Breast epithelium (tissue), 4 donors: ENCODE measurements at places on chromosomes 12 and 14. TPM values are rescaled to one million over a fixed set of nuclear protein-coding genes. Genes with fewer than 3 reads are reported as not detected.

The TAC3 gene
- not detected for total RNA-seq

GRCh38 chr14:81710232-81710845 is 176.7 kb upstream of the SEL1L start:
- no peak overlapping the region for H3K4me3 ChIP-seq
- H3K4me1 ChIP-seq: no peaks in the 10 kb centered on the region
- no peak for DNase-seq
- no peak overlapping the region for H3K27ac ChIP-seq
- H3K36me3 ChIP-seq: no peaks in the 10 kb centered on the region

DNA sequence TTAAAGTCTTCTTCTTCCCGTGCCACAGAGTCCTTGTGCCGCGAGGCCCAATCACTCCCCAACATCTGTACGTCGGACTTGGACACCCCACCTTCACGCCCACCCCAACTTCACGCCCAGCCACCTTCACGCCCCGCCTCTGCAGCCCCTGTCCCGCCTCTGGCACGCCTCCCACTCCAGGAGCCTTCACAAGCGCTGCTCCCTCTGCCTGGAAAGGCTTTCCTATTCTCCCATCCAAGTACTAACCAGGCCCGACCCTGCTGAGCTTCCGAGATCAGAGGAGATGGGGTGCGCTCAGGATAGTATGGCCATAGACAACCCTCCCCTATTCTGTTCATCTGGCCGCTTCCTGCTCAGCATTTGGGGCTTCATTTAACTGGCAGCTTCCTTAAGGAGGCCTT is 17.3 kb upstream of the EIF5 start:
- H3K27me3 ChIP-seq: no peaks in the 10 kb centered on the region
- H3K4me3 ChIP-seq: no peak overlapping the region
- no peaks in the 10 kb centered on the region for H3K36me3 ChIP-seq
- H3K27ac ChIP-seq: no peak overlapping the region
- no peak for DNase-seq
- H3K4me1 ChIP-seq: no peaks in the 10 kb centered on the region

GRCh38 chr12:112747501-112747900 is 44.0 kb upstream of the RPH3A start:
- peaks cover 6% of the 10 kb centered on the region for H3K27me3 ChIP-seq
- no peak overlapping the region for H3K27ac ChIP-seq
- H3K36me3 ChIP-seq: no peaks in the 10 kb centered on the region
- H3K4me3 ChIP-seq: no peak overlapping the region
- no peak for DNase-seq

GRCh38 chr12:57404966-57405640 is 25.7 kb downstream of the R3HDM2 start:
- no peak for DNase-seq
- no peaks in the 10 kb centered on the region for H3K36me3 ChIP-seq
- H3K27me3 ChIP-seq: no peaks in the 10 kb centered on the region
- H3K27ac ChIP-seq: no peak overlapping the region

- H3K27ac ChIP-seq: no peak overlapping the region
- DNase-seq: no peak
- H3K4me1 ChIP-seq: no peaks in the 10 kb centered on the region
- no peaks in the 10 kb centered on the region for H3K36me3 ChIP-seq
- H3K27me3 ChIP-seq: no peaks in the 10 kb centered on the region
- no peak overlapping the region for H3K4me3 ChIP-seq
Measured at GRCh38 chr14:101178184-101179072, 274.9 kb upstream of the RTL1 start.
